ENCODE measurements at places on chromosomes 12 and 14.

- DNase-seq = no peak
These were observed 10.8 kb downstream of the RBM19 start for GRCh38 chr12:113955109-113955970.

GRCh38 chr12:50637870-50638481, 125.9 kb upstream of the ATF1 start:
- peak; percentile 36 for DNase-seq

DNA sequence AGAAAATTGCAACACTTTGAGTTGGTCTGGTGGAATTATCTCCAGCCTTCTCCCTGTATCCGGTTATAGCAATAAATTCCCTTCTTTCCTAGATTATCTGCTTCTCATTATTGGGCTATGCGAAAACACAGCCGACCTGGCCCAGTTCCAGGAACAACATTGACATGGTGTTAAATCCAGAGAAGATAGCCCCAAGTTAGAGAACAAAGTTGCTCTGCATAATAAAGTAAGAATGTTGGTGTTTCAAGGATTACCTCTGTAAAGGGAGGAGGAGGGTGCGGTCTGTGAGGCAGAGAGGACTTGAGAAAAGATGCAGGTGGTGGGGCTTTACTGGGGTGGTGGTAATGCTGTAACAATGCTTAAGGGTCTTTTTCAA, 12.1 kb downstream of the TCL1A start:
- no peak for DNase-seq

DNA sequence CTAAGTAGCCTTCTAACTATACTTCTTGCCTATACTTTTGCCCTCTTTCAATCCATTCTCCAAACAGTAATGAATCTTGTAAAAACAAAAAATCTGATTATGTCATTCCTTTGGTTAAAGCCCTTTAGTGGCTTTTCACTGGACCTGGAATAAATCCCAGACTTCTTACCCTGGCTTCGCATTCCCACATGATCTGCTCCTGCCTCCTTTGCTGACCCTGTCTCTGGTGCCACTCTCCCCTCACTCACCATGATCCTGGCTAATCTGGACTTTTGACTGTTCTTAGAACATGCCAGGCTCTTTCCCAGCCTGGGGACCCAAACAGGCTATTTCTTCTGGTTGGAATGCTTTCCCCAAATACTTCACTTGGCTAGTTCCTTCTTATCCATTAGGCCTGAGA, 7.9 kb downstream of the MIA2 start:
- DNase-seq = no peak

GRCh38 chr12:56375598-56376434, 13.2 kb upstream of the APOF start:
- no peak for DNase-seq

DNA sequence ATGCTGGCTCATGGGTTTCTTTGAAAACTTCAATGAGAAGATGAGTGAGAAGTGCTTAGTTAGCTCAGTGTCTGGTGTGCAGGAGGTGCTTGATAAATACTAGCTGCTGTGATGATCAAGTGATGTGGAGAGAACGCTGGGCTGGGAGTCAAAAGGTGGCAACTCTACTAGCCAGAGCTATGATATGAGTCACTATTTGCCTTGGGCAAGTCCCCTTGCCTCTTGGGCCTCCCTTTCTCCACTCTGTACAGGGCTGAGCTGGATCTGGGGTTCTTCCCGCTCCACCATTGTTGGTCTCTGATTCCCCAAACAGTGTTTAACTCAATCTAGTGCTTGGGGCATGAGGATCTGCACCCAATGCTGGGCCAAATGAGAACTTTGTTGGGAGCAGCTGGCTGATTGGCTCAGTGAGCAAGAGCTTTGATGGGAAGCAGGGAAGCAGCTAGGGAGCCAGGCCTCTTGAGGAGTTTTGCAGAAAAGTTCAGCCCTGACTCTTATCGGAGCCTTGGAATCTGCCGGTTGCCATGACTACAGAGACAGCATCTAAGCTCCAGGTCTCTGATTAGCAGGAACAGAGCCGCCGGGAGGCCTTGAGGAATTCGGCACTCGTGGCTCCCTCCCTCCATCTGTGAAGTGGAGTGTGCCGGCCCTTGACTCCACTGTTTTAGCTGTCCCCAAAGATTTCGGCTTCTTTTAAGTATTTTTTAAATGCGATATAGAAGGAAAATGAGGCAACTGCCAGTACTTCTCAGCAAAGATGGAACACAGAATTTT, 82.1 kb upstream of the HSPB8 start:
- DNase-seq = no peak

GRCh38 chr12:98999559-98999958, 354.5 kb downstream of the APAF1 start:
- DNase-seq = no peak

GRCh38 chr12:51374361-51374760, 16.8 kb downstream of the GALNT6 start:
- no peak for DNase-seq

- no peak for DNase-seq
These were observed 207.9 kb downstream of the TMEM132C start for GRCh38 chr12:128474916-128475315.

DNA sequence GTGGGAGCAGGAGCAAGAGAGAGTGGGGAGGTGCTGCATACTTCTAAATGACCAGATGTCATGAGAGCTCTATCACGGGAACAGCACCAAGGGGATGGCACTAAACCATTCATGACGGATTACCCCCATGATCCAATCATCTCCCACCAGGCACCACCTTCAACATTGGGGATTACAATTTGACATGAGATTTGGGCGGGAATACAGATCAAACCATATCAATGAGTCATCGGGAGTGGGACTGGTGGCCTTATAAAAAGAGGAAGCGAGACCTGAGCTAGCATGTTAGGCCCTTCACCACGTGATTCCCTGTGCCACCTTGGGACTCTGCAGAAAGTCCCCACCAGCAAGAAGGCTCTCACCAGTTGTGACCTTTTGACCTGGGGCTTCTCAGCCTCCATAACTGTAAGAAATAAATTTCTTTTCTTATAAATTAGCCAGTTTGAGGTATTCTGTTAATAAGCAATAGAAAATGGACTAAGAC, 28.7 kb downstream of the COX8C start:
- peak; percentile 1 for DNase-seq

- no peak for DNase-seq
These were observed 6.8 kb downstream of the PIWIL1 start for GRCh38 chr12:130344529-130344928.

DNA sequence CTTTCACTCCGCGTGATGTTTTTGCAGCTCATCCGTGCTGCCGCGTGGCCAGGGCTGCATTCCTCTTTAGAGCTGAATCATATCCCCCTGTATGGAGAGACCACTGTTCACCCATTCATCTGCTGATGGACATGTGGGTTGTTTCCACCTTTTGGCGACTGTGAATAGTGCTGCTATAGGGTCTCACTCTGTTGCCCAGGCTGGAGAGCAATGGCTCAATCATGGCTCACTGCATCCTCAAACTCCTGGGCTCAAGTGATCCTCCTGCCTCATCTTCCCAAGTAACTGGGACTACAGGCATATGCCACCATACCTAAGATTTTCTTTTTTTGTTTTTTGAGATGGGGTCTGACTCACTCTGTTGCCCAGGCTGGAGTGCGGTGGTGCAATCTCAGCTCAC, 36.5 kb downstream of the RILPL1 start:
- DNase-seq = no peak

DNA sequence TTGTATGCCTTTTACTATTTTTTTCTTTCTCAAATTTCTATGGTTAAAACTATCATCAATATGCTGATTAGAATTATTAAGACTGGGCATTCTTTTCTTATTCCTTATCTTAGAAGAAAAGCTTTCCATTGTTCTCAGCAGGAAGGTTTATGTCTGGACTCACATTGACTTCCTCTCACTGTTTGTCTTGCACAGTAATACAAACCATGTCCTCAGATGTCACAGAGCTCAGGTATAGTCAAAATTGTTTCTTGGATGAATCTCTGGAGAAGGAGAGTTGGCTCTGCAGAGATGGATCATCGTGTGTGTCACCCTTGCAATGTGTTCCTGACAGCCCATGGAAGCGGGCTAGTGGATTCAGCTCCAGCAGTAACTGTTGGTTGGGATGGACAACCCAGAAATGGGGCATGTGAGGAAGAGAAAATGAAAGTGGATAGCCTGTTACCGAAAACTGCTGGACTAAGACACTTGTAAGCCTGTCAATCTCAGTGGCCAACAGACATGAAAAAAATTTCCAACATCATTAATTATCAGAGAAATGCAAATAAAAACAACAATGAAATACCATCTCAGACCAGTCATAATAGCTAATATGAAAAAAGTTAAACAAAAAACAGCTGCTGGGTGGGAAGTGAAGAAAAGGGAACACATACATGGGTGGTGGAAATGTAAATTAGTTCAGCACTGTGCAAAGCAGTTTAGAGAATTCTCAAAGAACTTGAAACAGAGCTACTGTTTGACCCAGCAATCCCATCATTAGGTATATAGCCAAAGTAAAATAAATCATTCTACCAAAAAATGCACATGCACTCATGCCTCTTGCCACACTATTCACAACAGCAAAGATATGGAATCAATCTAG, 967.8 kb downstream of the TMEM121 start:
- no peak for DNase-seq

- no peak for DNase-seq
These were observed 210.9 kb downstream of the ERC1 start for GRCh38 chr12:1201886-1202285.

- no peak for DNase-seq
These were observed 42.4 kb downstream of the ITPK1 start for GRCh38 chr14:93073358-93073707.

DNA sequence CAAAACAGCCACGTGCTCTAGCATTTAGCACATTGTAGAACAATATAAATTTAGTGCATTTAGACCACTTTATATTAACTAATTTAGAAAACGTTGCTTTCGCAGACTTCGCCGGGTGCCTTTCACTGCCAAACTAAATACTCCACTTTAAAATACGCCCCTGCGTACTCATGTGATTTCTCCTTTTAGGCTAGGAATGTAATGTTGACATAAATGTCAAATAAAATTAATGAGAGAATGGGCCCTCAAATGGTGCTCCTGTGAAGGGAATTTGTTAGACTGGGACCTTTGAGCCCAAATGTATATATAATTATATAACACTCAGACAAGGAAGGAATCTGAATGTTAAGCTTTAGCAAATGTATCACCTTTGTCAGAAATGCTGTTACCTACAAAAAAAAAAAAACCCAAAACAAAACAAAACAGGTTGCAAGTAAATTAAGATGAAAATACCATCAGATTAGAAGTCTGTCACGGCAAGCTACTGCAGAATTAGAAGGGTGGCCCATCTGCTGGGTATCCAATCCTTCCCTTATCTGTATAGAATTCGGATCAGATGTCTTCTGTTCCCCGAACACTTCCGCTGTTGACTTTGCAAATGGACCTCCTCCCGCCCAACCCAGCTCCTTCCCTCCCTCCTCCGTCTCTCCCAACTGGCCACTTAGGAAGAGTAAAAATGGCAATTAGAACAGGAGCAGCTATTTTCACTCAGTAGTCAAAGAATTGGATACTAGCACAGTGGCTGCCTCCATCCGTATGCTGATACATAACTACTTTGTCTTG, 159.3 kb upstream of the FOXN3 start:
- DNase-seq = no peak

- no peak for DNase-seq
These were observed 340.1 kb upstream of the FKBP4 start for GRCh38 chr12:2454601-2455177.

- DNase-seq = no peak
These were observed 197.0 kb downstream of the TMTC2 start for GRCh38 chr12:82883394-82884355.

DNA sequence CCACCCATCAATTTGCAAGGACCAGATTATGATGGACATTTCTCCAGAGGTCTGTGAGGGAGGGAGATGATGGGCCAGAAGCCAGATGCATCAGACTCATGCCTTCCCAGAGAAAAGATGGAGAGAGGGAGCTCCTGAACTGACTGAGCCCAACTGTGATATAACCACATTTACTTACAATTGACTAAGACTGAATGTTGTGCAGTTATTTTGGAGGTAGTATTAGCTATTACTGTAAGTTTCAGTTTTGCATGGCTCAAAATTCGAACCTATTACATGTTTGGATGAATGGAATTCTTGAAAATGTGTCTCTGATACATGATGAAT, 211.1 kb upstream of the SFSWAP start:
- no peak for DNase-seq

DNA sequence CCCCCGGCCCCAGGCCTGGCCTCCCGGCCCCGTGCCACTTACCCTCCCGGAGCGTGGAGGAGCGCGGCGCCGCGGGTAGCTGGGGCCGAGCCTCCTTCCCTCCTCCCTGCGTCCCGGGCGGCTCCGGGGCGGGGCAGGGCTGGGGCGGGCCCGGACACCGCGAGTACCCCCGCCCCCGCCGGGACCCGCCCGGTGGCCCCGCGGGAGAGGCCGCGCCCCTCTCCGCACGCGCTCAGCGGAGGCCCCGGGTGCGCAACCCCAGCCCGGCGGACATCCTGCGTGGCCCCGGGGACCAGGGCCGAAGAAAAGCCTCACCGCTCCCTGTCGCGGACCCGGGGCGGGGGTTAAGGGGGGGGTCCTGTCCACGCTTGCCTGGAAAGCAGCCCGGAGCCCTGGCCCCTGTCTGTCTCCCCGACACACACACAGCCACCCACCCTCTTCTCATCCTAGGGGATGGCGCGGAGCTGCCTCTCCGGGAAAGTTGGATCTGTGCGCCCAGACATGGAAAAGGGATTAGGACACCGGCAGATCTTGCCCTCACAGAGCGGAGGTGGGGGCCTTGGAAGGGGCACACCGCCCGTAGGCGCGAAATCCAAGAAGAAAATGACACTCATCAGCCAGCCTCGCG, at the start of gene SYNE3:
Gene SYNE3, minus strand, starts transcription at position 97 of the 628 bp plus-strand sequence. CDS start 40,829 bp downstream, outside the sequence.
- peak; percentile 54 for DNase-seq

DNA sequence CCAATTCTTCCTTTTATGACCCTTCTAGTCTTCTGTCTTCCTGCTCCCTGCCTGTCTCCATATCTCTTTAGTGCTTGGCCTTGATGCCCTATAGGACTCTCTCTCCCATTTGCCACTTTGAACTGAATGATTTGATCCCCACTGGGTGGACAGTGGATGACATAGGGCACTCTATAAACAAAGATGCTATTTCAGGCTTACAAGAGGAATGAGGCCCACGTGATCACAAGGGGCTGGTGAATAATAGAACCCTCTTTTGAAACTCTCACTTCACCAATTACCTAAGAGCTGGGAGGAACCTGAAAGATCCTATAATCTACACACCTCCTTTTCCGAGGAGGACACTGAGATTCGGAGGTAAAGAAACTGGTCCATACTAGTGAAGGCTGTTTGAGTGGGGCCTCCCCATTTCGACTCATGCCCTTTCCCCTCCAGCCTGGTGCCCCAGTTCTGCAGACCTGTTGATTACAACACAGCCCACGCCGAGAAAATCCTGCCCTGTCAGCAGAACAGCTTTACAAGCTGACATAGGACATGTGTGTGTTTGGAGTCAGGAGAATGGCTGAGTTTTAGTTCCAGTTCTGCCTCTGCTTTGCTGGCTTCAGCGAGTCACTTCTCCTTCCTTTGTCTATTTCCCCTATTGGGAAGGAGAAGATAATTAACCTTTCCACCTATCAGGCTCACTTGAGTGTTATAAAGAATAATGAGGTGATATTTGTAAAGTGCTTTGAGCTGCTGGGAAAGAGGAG, 400.3 kb downstream of the ZFP36L1 start:
- DNase-seq = no peak

DNA sequence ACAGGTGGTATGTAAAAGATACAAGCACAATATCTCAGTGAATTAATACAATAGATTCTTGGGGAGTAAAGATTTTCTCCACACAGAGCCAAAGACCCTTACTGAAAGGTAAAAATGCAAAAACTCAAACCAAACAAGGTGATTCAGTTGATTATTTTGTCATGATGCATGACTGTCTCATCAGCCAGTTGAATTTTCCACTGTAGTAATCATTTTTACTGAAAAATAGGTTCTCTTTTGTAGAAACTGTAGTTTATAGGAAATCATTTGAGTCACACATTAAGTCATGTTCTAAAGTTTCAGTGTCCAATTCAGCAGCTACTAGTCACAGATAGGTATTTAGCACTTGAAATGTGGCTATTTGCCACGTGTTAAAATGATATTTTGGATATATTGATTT, 53.6 kb downstream of the PPFIA2 start:
- DNase-seq = no peak

Measured in CD4-positive, alpha-beta T cell treated with Interleukin-6 at 100 ng/mL for 8 hours (primary cell).